Omental fat pad (tissue), 4 donors: ENCODE measurements at places on chromosomes 4 and X.

- DNase-seq = no peak
Observed at GRCh38 chrX:45740291-45740690, 539.6 kb upstream of the DIPK2B start.

DNA sequence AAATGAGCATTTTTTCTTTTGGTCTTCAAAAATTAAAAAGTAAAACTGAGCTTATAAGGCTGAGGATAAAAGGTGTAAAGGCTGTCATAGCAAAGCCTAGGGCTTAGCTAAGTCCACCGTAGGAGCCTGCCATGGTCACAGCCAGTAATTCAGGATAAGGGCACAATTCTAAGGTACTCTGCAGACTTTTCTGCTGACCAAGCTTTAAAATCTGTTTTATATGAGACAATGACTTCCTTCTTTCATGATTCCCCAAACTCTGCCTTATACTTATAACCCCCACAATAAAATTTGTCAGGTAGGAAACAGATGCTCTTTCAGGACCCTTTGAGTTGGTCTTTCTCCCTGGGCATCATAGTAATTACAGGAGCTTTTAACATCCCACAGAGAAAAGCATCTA lies 138.5 kb downstream of the COL4A6 start:
- DNase-seq = no peak

DNA sequence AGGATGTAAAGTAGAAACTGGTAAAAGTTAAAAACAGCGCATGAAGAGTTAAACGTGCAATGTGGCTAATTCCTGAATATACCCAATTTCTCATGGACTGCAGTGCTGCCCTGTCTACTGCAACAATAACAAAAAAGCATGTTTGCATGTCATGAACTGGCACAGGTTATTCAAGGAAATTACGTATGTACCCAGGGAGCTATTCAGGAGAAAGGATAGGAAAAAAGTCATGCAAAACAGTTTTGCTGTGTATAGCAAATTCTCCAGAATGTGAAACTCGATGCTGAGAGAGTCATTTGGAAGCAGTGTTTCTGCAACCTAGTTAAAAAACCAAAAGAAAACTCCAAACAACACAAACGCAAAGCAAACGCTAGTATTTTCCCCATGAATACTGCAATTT lies 381.5 kb upstream of the PRKX start:
- no peak for DNase-seq

DNA sequence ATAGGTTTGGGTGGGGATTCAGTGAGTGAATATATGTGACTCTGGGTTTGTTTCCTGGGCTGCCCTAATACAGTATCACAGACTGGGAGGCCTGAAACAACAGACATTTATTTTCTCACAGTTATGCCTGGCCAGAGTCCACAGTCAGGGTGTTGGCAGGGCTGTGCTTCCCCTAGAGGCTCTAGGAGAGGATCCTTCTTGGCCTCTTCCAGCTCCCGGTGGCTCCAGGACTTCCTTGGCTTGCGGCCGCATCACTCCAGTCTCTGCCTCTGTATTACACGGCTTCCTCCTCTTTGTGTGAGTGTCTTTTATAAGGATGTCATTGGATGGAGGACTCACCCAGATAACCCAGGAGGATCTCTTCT lies 5.2 kb upstream of the JAKMIP1 start:
- DNase-seq = no peak

DNA sequence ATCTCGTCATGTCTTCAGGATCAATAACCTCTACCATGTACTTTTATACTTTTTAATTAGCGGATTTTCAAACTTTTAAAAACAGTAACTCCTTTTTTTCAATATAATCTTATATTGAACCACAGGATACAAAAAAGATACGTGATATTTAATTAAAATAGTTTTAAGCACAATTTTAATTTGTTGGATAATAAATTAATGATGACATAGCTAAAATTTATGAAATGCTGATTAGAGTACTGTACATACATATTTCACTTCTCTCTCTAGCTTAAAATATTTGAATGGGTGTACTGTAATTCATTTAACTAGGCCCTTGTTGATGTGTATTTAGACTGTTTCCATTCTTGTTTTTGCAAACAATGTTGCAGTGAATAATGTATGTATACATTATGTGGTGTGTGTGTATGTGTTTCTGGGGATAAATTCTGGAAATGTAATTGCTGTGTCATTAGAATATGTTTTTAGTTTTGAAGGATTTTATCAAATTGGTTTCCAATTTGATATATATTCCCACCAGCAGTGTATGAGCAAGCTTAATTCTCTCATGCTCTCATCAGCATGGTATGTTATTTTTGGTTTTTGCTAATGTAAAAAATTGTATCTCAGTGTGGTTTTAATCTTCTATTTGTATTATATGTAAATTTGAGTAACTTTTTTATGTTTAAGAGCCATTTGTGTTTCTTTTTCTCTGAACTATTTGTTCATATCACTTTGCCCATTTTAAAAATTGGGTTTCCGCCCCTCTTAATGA lies 66.4 kb downstream of the CDKL5 start:
- no peak for DNase-seq

GRCh38 chr4:70182517-70183167 lies 12.9 kb upstream of the ODAM start:
- no peak for DNase-seq

- no peak for DNase-seq
Observed at GRCh38 chrX:72540318-72540717, 32.3 kb downstream of the HDAC8 start.

GRCh38 chr4:111283066-111283677 lies 660.3 kb upstream of the PITX2 start:
- DNase-seq = peak; percentile 26

DNA sequence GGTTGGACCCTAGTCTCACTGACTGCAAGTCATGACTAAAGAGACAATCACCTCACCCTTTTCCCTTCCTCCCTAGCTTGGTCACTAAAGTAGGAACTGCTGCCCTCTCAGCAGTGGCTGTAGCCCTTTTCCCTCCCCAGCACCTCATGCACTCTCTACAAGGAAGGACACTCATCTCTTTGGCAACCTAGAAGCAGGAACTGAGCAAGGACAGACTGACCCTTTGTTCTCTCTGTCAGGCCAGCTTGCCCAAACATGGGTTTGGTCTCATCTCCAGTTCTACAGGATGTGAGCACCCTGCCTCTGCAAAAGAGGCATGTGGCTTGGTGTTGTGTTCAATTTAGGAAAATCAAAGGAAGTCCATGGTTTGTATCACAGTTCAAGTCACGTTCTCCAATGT lies 15.8 kb downstream of the LEF1 start:
- no peak for DNase-seq

DNA sequence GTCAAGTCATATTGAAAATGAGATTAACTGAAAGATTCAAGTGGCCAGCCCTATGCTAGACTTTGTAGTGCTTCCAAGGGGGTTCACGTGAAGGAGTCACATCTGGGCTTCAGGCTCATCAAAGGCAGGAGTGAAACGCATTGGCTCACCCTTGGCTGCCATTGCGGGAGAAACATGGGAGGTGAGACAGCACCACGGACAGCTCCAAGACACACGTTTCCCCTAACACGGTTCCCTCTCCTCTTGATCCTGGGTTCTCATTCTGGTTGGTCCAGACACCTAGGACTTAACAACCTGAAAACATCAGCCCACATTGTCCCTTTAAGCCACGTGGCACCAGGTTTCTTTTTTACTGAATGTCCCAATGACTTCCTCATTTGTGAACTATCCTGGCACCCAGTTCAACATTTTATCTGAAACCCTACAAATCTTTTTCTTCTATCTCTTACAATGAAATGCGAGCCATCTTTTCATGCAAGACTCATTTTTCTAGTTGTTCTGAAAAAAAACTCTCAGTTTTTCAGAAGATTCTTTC lies 279.0 kb upstream of the VCX3A start:
- DNase-seq = no peak

- no peak for DNase-seq
Observed at GRCh38 chr4:124931050-124931449, 218.5 kb upstream of the ANKRD50 start.

DNA sequence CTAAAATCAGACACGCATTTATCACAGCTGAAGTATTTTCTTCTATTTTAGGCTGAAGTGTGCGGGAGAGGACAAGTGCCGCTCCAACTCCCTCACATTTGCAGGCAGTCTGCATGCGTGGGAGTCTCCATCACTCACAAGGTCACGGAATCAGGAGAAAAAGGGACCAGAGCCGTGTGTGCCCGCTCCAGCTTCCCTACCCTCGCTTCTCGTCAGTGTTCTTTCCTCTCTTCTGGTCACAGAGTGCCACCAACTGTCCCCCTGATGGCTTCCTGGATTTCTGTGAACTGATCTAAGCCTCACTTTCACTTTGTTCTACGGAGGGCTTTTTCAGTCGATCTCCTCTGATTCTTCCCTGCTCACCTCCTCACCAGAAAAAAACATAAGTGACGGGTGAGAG lies 407.4 kb upstream of the AADAT start:
- DNase-seq = no peak

GRCh38 chrX:97328853-97329390 lies 445.2 kb downstream of the RPA4 start:
- DNase-seq = no peak

DNA sequence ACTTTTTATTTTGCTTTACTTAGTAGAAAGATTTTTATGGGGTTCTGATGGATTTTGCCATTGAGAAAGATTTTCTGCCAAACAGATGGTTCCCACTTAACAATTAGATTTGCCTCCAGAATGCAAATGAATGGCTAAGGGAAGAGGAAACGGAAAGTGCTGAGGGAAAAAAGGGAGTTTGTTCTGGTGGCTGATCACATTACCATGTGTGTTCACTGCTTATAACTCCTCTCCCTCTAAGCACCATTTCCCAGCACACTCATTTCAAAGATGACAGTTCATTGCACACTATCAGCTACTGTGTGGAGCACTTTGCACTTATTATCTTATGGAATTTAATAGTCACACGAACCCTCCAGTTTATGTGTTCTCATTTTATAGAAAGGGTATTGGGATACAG lies 68.0 kb upstream of the GRID2 start:
- DNase-seq = no peak

DNA sequence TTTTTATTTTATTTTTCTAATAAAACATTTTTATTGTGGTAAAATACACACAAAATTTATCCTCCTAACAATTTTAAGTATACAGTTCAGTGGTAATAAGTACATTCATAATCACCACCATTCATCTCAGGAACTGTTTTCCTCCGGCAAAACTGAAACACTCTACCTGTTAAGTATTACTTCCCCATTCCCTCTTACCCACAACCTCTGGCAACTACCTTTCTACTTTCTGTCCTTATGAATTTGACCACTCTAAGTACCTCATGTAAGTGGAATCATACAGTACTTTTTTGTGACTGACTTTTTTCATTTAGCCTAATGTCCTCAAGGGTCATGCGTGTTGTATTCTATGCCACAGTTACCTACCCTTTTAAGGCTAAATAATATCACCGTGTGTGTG lies 21.1 kb upstream of the HSFX4 start:
- DNase-seq = no peak

DNA sequence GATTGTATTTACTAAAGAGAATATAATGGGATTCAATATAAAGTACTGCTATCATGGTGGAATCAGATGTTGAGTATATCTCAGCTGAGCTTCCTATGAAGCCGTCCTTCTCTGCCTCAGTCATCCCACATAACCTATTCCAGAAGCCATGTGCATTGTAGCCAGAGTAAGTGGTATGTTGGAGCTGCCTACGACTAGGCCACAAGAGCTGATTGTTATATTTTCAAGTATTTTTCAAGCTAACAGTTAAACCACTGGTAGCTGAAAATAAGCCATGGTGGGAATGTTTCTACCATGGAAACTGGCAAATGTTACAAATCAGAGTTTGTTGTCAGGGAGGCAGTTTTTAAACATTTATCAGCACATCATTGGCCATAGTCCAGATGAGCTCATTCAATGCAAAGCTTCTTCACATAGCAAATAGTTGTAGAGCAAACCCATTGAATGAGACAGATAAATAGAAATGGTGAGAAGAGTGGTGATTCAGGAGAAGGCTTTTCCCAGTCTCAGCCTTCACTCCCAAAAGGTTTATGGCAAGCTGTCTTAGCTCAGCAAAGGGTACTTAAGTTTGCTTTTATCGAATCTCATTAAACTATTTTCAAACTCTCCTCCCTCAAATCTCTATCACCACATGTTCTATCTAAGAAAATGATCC lies 436.4 kb downstream of the PCDH19 start:
- DNase-seq = no peak

DNA sequence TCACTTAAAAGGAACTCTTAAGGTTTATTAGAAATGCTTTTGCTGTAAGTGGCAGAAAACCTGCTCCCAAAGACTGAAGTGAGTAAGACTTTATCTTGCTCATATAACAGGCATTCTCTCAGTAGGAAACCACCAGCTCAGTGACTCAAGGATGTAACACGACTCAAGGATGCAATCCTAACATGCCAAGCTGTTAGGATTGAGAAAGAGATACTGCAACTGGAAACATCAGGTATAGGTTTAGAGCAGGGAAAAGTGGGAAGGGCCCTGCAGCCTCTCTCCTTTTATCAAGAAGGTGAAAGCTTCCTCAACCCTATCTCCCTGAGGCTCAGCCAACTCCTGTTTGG lies 11.9 kb upstream of the SLC9A7 start:
- DNase-seq = no peak

GRCh38 chr4:188006285-188006848 lies 10.8 kb downstream of the ZFP42 start:
- DNase-seq = no peak

DNA sequence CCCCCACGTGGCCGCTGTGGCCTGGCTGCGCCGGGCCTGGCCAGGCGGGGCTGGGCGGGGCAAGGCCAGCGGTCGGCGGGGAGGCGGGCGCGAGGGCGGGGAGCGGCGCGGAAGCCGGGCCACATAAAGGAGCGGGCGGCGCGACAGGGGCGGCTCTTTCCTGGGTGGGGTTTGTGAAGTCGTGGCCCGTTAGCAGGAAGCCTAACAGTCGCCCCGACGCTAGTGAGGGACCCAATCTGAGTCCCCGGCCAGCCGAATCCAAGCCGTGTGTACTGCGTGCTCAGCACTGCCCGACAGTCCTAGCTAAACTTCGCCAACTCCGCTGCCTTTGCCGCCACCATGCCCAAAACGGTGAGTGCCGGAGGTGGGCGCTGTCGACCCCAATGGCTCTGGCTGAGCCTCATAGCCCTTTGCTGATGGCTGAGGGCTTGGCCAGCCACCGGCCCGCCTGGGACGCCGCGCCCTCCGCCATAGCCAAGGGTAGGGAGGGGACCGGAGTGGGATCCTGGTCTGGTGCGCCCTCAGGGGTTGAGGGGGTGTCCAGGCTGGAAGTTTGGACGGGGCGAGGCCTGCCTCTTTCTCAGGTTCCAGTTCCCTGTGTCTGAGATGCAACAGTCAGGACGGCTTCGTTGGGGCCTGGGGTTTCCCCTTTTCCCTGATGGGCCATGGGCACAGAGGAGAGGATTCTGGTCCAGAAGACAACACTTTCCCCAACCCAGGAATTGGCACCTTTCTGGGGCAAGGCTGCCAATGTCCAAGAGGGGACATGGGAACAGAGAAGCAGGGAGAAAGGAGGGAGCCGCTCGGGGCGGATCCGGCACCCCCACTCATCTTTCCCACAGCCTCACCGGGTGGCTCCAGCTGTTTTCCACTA lies at the start of gene MSN:
TSS of gene MSN (plus strand) at position 152 of the 874 bp plus-strand sequence. CDS start at position 340, 188 bp downstream.
- DNase-seq = no peak

DNA sequence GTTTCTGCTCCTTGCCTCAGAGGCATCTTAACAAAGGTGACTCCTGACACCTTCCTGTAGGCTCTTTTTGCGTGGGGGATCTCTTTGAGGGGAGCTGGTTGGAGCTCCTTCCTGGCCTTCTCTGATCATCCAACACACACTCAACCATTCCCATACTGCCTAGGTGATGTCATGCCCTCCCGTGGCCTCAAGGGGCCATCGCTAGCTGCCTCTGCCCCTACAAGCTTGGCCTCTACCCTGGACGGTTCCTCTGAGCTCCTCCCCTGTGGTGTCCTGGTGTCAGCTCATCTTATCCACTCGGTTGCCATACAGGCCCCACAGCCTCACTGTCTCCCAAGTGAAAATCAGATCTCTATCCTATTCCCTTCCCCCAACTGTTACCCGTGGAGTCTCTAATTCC lies 13.7 kb upstream of the ZNF185 start:
- DNase-seq = no peak
